ENCODE measurements at places on chromosomes 7 and 10.

GRCh38 chr7:85566095-85566794, 379.4 kb upstream of the SEMA3D start:
- DNase-seq: no peak

- DNase-seq: no peak
These were observed 50.4 kb upstream of the MSMB start for GRCh38 chr10:46096446-46096845.

- DNase-seq: no peak
These were observed 163.7 kb downstream of the MACC1 start for GRCh38 chr7:20053334-20054104.

- DNase-seq: no peak
These were observed 189.4 kb upstream of the AHR start for GRCh38 chr7:17109020-17109419.

GRCh38 chr10:75663947-75664664, 232.7 kb downstream of the LRMDA start:
- DNase-seq: no peak

DNA sequence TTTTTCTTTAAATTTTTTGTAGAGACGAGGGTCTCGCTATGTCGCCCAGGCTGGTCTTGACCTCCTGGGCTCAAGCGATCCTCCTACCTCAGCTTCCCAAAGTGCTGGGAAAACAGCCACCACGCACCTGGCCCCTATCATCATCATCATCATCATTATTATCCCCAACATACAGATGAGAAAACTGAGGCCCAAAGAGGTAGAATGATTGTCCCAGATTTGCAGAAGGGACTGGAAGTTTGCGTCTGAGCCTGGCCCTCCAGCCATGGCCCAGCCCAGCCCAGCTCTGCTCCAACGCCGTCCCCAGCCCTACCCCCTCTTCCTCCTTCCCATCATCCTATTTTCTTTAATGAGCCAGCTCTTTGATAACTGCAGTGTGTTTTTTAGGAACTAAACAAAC, 34.9 kb downstream of the TMEM130 start:
- DNase-seq: no peak

- DNase-seq: peak; percentile 61
These were observed 2.9 kb upstream of the GET4 start for GRCh38 chr7:873367-874002.

- no peak for DNase-seq
These were observed 310.4 kb upstream of the PHF14 start for GRCh38 chr7:10662982-10663884.

GRCh38 chr7:99837649-99838361, 10.0 kb downstream of the CYP3A43 start:
- no peak for DNase-seq

DNA sequence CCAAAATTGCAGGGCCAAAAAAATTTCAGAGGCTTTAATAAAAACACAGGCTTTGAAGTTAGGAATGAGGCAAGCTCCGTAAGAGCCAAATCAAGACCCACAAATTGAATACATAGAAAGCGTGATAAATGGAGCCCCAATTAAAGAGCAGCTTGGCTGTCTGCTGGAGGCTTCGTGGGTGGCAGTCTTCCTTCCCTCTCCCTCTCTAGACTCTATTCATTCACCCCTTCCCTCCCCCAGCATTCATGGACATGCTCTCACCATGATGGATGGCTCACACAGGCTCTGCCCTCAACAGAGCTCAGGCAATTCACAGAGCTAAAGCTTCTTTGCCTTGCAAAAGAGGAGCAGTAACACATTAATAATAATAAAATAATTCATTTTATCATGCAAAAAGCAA, 214.1 kb downstream of the HERPUD2 start:
- DNase-seq: no peak

DNA sequence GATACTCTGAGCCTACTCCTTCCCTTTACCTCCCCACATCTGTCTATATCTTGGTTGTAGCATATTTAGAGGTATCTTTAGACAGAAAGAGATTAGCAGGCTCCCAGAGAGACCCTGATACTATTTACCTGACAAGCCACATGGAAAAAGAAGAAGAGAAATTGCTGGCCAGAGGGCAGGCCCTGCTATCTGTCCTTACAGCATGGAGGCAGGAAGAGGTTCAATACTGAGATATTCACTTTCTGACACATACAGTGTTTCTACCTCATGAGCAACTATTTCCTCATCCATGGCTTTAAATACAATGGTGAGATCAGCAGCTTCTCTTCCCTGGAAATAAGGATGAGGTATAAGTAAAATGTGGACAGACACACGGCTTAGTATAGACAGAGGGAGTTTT, 33.9 kb upstream of the TSPAN13 start:
- no peak for DNase-seq

DNA sequence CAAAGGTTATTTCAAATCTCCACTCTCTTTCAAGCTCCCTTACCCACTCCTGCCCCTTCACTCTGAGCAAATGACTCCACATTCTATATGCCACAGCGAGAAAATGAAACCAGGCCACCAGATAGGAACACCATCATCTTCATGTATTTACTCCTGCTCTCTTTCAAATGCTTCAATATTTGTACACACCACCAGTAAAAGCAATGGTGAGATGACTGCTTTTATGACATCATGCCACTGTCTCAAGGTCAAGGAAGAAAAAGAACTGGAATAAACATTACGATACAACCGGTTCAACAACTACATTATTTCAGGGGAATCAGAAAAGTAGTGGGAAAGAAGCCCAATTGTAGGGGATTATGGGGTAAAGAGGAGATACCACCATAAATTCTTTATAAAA, 32.7 kb downstream of the PUS7 start:
- DNase-seq: no peak

- no peak for DNase-seq
These were observed 31.6 kb upstream of the ZNF746 start for GRCh38 chr7:149529136-149529718.

- DNase-seq: no peak
These were observed 15.2 kb downstream of the GPR85 start for GRCh38 chr7:113071465-113071864.

- peak; percentile 73 for DNase-seq
These were observed 521 bp upstream of the NYAP1 start for GRCh38 chr7:100483090-100483721.

DNA sequence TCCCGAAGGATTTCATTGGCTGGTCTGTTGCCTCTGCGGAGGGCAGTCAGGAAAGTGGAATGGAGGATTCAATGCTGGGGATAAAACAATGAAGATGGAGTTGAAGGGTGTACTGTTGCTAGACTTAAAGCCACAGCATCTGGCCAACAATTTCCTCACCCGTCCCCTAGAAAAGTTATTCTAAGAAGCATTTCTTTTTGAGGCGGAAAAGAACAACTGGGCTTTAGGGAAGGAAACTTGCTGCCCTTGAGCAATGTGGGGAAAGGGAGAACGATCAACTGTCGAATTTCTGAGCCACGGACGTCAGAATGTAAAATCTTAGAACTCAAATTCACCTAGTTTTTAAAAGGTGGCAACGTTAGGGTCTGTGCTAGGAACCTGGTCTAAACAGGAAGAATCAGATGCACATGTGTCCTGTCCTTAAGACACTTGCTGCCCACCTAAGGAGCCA, 664 bp downstream of the FMC1 start:
- no peak for DNase-seq

- DNase-seq: no peak
These were observed 52.0 kb downstream of the NSUN6 start for GRCh38 chr10:18599392-18599791.

GRCh38 chr10:84138478-84139125, 707 bp upstream of the GHITM start:
- peak; percentile 37 for DNase-seq

DNA sequence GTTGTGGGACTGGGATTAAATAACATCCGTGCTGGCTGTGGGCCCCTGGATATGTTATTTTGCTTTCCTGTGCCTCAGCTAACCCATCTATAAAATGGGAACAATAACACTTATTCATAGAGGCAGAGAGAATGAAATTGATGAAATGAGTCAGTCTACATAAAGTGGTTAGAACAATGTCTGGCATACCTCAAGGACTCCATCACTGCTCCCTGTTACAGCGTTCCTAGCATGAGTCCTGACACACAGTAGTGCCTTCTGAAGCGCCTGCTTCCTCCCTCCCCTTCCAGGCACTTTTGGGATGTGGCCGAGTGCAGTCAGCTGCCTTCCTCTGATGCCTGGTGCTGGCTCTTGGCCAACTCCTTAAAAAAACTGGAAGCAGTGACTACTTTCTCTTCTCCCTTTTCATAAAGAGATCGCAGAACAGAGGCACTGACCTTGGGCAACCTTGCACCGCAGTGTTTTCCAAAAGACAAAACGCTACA, 108.4 kb upstream of the ZMIZ1 start:
- DNase-seq: no peak

DNA sequence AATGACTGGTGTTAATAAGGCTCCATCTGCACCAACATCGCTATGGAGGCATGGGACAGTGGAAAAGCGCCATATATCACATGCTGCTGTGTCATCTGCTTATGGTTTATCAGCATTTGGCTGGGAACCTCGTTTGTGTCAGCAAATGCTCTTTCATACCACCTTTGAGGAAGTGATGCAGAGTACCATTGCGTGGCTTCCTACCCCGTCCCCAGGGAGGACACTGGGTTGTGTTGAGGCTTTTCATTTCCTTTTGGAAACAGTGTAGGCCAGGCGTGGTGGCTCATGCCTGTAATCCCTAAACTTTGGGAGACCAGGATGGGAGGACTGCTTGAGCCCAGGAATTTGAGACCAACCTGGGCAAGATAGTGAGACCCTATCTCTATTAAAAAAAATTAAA, 6.8 kb downstream of the TACR2 start:
- no peak for DNase-seq

DNA sequence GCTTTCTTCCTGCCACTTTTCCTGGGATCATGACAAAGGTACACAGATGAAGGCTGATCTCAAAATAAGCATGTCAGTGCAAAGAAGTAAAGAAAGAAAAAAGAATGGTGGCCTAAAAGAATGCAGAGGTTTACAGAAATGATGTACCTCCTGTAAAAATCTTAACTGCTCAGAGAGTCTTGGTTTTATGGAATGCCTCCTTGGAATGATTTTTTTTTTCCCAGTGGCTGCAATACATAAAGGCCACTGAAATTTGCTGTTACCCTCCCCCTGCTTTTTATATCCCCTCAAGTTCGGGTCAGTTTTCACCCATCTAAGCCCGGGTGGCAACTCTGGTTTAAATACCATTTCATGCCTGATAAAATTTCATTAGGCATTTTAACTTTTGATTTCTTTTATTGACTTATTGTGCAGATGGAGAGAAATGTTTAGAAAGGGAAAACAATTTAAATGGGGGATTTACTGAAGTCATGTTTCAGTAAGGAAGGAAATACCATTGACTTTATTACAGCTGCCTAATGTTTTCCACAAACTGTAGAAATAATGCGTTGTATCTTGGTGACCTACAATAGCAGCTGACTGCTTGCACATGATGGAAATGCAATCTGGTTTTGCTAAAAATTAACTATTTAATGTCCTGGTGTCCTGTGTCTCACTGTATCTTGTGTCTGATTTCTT, 102.5 kb downstream of the SAMD9 start:
- no peak for DNase-seq

GRCh38 chr10:121990015-121990677, 1.2 kb downstream of the TACC2 start:
- DNase-seq: no peak

DNA sequence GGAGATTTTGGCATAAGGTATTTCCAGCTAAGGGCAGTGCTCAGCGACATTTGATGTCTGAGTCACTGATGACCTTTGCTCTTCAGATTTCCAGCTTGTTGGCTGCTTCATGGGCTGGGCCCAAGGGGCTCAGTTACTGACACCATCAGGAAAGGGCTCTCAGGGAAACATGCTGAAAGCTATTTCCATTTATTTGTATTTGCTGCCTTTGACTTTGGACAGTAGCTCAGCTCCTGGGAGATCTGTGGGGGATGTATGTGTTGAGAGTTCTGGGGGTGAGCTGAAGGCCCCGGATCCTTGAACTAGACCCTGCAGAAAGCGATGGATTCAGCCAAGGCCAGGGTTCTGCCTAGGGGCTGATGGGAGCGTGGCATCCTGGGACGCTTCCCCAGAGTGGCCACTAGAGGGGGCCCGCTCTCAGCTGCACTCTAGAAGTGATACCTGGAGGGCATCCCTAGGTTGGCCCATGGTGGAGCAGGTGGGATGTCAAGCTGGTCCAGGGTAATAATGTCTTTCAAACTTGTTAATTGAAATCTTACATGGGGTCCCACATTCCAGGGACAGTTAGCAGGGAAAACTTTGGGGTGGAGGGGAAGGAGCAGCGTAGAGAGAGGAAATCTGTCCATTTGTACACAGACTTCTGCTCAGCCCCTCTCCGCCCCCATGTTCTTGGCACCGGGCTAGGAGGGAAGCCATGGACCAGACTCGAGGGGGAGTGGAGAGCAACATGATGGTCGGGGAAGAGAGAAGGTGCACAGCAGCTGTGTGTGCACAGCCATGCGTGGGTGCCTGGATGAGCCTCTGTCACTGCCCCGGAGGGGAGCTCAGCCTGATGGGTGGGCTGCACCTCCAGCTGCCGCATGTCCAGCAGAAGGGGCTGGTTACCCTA, 3.0 kb upstream of the BTBD16 start:
- DNase-seq: peak; percentile 18

DNA sequence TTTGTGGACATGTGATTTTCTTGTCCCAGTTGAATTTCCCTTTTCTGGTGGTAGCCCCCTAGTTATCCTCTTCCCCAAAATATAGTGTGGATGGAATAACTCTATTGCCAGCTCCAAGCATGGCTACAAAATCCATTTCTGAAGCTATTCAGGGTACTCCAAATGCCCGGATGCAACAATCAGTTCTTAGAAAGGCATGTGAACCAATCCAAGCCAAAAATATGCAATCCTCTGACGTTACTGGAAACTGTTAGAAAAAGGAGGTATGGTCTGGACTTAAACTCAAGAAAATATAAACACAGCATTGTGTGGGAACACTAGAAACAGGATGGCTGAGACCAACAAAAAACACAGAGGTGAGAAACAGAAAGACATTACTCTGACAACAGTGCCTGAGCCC, 347.0 kb downstream of the GPAM start:
- DNase-seq: no peak

DNA sequence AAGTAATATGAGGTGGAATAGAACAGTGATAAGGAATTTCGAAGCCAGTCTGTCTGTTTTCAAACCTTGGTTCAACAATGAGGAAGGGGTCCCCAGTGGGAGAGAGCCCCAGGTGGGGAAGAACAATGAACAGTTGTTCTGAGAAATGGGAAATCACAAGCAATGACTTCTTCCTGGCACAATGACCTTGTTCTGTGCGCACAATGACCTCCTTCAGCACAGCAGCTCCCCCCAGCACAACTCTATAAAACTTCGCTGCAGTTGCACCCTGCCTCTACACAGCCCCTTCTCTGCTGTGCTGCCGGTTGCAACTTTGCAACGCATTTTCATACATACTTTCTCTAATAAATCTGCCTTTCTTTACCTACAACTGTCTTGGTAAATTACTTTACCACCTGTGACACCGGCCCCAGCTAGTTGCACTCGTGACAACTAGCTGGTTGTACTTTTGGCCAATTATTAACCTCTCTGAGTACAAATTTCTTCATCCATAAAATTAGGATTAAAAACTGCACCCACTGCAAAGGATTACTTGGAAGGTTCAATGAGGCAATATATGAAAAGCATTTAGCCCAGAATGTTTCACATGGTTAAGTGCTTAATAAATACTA, 40.5 kb downstream of the ASB4 start:
- DNase-seq: no peak

- no peak for DNase-seq
These were observed 27.1 kb upstream of the HABP2 start for GRCh38 chr10:113525713-113526112.

GRCh38 chr7:125516194-125516593, 586.6 kb upstream of the POT1 start:
- DNase-seq: no peak

- DNase-seq: no peak
These were observed 557 bp downstream of the TMEM120A start for GRCh38 chr7:75993689-75994387.

GRCh38 chr7:20083781-20084180, 133.4 kb downstream of the MACC1 start:
- DNase-seq: no peak
